Stimulated activated naive CD8-positive, alpha-beta T cell treated with anti-CD3 and anti-CD28 coated beads, Interleukin-15, Interleukin-2, amounts not matched to agents 100 U/mL and 50 U/mL, for 24 hours (primary cell): ENCODE measurements at places on chromosomes 4 and X.
A peak's percentile ranks its signal among the peaks of the same experiment; 100 is the strongest.

- DNase-seq: peak; percentile 69
These were observed 5.4 kb upstream of the SH3BP2 start for GRCh38 chr4:2787230-2788100.

- no peak for DNase-seq
These were observed 205.1 kb upstream of the CTSO start for GRCh38 chr4:156158747-156159146.

GRCh38 chr4:61783050-61783449, 582.9 kb downstream of the ADGRL3 start:
- DNase-seq: no peak

DNA sequence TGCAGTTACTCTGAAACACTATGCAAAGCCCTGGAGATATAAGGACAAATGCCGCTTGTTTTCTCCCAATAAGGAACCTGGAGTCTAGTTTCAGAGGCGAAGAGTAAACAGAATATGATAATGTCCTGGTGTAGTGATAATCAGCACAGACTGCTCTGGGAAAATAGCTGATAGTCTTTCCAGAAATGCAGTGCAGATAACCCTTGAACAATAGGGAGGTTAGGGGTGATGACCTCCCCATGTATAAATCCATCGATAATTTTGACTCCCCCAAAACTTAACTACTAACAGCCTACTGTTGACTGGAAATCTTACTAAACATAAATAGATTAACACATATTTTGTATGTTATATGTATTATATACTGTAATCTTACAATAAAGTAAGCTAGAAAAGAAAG, 1280.9 kb upstream of the TENM3 start:
- no peak for DNase-seq

GRCh38 chr4:177118596-177118995, 191.1 kb upstream of the NEIL3 start:
- DNase-seq: no peak

- no peak for DNase-seq
These were observed 229.6 kb upstream of the DIAPH2 start for GRCh38 chrX:96455078-96455477.

- no peak for DNase-seq
These were observed 131.1 kb upstream of the NR3C2 start for GRCh38 chr4:148573296-148573695.

- no peak for DNase-seq
These were observed 38.5 kb upstream of the PRSS48 start for GRCh38 chr4:151238477-151238876.

DNA sequence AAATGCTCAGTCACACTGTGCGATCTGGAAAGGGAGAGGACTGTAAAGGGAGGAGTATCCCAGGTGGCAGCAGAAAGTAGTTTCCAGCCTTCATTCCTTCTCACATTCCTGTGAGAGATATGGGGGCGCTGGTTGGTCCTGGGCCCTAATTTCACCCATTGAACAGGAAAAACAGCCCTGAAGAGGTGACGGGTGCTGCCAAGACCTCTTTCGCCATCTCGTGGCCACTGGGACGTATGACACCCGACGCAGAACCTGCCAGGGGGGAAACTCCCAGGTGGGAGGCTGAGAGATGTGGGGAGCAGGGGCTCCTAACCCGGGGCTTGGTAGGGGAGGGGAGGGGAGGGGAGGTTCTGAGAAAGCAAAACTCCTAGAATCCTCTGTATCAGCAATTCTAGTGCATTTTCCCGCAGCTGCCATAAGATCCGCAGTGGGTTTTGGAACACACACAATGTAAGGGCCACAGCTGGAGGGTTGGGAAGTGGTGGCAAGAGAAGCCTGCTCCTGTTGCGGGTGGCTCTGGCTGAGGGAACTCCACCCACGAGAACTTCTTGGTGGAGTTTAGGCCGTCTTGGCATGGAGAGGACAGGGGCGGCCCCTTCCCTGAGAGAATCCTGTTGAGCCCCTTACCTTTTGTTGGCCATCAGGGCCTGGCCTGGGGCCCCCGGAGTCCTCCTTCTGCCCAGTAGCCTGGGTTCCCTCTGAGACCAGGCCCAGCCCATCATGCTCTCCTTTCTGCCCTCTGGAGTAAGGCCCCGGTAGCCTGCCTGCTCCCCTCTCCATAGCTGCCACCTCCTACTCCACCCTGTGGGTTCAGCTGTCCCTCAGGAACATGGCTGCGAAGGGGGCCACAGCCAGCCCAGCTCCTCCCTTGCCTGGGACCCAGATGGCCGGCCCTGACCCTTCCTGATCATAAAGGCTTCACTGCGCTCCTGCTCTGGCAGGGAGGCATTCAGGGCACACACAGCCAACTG, 134.1 kb downstream of the OR13H1 start:
- peak; percentile 44 for DNase-seq

GRCh38 chr4:103457566-103457965, 259.4 kb upstream of the CENPE start:
- DNase-seq: no peak

DNA sequence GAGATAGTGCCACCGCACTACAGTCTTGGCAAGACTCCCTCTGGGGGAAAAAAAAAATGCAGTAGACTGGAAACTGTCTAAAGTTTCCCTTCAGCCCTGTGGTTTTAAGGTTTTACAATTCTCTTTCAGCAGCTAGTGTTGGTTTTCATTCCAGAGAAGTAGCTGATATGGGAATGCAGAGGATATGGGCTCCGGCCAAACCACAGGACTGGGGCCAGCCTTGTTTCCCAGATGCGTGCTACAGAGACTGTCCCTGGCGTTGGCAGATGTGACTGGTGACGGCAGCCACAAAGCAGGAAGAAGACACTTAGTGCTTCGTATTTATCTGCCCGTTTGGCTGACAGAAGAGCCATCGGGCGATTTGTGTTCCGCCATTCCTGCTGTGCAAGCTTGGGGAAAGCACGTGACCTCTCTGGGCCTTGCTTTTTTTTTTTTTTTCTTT, 43.2 kb downstream of the ZBTB49 start:
- DNase-seq: no peak

DNA sequence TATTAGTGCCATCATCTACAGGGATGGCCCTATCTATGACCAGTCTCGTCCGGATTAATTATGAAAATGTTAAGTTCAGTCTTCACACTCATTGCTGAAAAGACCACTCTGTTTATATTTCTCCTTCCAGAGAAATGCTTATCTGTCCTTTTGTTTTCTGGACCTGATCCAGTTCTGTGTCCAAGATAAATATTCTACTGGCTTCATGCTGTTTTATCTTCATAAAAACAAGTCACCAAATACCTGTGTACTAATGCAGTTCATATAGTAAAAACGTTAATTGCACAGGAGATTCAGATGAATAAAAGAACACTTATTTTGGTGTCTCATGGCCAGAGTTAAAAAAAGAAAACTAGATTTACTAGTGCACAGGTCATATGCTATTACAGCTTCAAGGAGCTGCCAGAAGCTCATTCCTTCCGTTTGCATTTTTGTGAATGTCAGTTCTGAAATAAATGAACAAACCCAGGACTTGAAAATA, 17.3 kb downstream of the FNIP2 start:
- no peak for DNase-seq

DNA sequence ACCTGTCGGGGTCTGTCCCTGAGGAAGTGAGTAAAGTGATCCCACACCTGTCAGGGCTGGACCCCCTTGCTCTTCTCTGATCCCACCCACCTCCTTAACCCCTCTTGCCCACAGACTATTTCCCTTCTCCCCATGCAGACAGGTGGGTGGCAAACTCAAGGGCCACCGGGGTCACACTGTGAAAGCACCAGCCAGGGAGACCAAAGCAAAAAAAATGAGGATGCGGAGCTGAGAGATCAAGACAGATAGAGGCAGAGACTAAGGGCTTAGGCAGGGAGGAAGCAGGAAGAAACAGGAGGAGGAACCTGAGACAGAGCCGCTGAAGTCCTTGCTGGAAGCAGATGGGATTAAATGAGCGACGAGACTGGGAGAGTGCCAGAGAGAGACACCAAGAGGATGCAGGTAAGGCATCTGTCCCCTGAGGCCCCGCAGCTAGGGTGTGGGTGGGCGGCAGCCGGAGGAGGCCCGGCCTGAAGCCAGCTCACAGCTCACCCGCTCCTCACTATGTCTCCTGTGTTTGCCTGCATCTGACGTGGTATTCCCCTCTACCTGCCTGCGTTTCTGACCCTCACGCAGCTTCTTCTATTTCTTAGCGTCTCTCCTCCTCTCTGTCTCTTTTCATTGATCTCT, 7.2 kb downstream of the TIMM17B start:
- DNase-seq: peak; percentile 19

GRCh38 chr4:189046642-189047041, 894.0 kb upstream of the FRG1 start:
- DNase-seq: no peak

DNA sequence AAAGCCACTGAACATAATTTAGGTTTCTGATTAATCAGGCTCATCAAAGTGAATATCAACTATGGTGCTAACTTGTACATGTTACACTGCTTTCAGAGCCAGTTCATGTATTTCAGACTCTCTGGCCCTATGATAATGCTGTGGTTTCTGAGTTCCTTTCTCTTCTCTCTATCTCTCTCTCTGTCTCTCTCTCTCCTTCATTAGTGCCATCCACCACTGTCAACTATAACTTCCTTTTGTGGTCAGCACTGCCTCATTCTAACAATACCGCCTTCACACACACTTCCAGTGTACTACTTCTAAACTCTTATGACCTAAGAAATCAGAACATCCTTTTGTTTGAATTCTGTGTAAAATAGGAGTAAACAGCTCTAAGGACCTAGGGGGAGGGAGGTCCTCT, 907.1 kb downstream of the RPA4 start:
- no peak for DNase-seq

DNA sequence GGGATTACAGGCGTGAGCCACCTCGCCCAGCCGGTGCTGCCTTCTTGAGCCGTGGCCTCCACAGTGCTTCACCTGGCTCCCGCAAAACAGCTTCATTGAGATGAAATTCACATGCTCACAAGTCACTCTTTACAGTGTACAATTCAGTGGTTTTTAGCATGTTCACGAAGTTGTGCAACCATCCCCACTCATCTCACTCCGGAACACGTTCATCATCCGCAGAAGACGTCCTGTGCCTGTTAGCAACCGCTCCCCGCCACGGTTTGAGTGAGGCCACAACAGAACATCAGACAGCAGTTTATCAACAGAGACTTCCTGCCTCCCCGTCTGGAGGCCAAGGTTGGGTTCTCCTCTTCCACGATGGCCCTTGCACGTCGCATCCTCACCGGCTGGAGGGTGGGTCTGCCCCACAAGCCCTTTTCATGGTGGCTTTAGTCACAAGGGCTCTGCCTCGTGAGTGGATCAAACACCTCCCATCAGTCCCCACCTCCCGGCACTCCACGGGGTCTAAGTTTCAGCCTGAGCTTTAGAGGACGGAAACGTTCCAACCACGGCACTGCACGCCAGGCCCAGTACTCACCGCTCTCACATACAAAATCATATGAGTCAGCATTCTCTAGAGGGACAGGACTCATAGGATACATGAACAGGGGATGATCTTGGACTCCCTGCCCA, 29.6 kb upstream of the SPON2 start:
- DNase-seq: peak; percentile 75

GRCh38 chr4:88098993-88099752, 59.3 kb downstream of the ABCG2 start:
- DNase-seq: no peak

DNA sequence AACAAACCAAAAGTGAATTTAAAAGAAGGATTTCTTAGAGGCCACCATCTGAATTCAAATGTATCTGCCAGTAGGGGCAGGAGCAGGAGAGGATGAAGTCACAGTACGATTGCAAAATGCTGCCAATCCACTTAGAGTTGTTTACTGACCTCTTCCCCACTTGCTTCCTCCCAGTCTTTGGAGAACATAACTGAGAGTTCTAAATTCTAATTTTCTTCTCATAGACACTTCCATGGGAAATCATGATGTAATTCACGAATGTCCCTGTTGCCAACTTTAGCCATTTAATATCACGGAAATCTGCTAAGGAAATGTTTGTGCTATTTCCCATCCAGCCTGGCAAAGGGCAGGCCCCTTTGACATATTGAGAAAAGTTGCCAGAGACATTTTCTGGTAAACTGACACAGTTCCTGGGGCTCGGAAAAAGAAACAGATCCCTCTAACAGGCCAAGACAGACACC, 33.6 kb upstream of the NOCT start:
- no peak for DNase-seq

DNA sequence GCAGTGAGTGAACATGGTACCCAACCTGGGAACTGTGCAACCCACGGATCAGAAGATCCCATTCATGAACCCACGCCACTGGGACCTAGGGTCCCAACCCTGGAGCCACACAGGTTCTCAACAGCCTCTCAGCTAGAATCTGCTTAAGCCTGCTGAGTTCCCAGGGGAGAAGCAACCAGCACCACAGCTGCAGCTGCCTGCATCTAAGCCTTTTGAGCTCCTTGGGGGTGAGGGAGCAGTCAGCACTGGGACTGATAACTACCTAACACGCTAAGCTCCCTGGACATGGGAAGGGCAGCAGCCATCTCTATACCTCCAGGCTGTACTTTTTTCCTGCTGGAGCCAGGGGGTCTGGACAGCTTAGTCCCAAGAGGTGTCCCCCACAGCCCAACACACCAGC, 179.3 kb downstream of the IL15 start:
- DNase-seq: no peak

GRCh38 chrX:134658002-134658759, at the start of gene PLAC1:
Gene PLAC1, minus strand, starts transcription at chrX:134658471. Its CDS starts 91,789 bp downstream, at chrX:134566682.
- DNase-seq: no peak

GRCh38 chrX:66833426-66833825, 194.5 kb upstream of the EDA2R start:
- DNase-seq: no peak

- DNase-seq: no peak
These were observed 31.3 kb upstream of the SORCS2 start for GRCh38 chr4:7160951-7161440.

- no peak for DNase-seq
These were observed 12.4 kb downstream of the PPID start for GRCh38 chr4:158710814-158711213.

GRCh38 chrX:151081016-151081415, 95.4 kb upstream of the GPR50 start:
- no peak for DNase-seq

- no peak for DNase-seq
These were observed 1906.2 kb downstream of the C4orf33 start for GRCh38 chr4:131002132-131002531.

- no peak for DNase-seq
These were observed 26.3 kb downstream of the AFF1 start for GRCh38 chr4:86961116-86961515.

GRCh38 chrX:54043056-54043455, 1.2 kb downstream of the PHF8 start:
- no peak for DNase-seq

- no peak for DNase-seq
These were observed 32.2 kb downstream of the MID2 start for GRCh38 chrX:107857837-107858236.

DNA sequence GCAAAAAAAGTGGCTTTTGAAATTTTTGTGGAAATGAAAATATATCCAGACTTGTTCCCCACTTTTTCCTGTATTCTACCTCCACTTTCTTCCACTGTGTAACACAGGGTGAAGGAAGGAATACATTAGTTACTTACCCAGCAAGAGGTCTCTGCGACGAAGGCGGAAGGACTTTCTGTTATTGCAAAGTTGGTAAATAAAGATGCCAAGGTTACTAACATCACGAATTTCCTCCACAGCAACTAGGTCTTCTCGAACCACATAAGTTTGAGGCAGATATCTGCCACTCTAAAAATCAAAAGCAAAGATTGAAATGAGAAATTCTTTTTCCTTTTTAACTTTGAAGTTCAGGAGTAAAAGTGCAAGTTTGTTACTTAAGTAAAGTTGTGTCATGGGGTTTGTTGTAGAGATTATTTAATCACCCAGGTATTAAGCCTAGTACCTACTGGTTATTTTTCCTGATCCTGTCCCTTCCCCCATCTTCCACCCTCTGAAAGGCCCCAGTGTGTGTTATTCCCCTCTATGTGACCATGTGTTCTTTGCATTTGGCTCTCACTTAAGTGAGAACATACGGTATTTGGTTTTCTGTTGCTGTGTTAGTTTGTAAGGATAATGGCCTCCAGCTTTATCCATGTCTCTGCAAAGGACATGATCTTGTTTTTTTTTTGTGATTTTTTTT, 5.8 kb downstream of the ITM2A start:
- DNase-seq: no peak
